ENCODE measurements at places on chromosomes 4 and X.

DNA sequence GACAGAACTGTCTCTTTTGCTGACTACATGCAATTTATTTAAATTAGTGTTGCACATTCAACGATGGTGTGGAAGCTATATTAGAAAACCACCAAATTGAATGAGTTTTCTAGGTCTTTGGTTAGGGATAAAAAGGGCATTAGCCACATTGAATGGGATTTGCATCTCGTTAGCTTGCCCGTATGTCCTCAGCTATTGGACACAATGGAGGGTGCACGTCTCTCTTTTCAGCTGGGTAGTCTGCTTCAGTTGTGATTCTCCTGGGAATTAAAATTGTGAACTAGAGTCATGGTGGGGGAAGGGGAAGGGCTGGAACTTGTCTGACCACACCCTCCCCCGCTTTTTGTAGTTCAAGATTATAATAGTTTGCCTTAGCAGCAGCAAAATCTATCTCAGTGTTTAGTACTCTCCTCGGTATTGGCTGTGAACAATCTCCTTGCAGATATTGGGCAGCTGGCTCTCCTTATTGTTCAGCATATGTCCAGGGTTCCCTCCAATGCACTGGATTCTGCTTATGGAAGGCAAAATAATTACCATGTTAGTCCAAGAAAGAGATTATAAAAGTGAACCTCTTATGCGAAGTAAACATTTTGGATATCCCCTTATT lies 23.3 kb downstream of the TRIM2 start:
- no peak for DNase-seq

- DNase-seq = no peak
Measured at GRCh38 chr4:55749666-55750065, 69.9 kb upstream of the EXOC1L start.

DNA sequence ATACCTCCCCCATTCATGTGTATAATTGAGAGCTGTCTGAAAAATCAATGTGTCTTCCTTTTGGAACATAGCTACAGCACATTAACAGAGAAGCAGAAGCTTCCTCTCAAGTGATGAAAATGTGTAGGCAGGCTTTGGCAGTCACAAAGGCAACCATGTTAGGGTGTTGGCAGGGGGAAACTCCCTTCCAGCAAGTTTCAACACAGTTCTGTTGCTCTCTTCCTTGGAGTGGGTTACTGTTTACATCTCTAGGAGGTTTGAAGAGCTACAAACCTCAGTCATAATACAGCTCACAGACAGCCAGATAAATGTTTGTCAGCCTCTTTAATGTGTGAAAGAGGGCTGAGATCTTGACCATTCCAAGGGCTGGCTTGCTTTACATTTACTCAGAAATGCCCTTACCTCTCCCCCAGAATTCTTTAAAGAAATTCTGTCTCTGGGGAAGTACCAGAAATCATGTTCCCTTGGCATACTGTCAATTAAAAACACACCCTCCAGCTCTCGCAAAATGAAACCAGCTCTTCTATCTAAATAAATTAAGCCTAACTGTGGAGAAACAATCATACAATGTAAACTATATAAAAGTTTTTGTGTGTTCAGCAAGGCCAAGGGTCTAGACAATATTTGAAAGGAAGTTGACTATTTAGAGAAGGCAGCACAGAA lies 18.9 kb downstream of the ZBTB33 start:
- DNase-seq = no peak

DNA sequence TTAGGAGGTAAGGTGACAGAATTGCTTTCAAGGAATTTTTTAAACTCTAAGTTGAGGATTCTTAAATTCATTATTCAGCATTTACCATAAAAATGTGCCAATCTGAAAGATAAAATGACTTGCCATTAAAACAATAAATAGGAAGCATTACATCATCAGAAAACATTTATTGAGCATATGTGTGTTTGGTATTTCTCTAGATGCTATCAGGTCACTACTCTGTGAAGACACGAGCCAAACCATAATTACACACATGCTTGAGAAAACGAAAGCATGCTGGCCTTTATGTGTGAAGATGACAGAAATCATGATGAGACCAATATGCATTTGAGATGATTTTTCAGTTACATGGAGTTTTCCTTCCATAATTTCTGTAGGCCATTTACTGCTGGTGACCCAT lies 12.3 kb upstream of the IL21 start:
- no peak for DNase-seq

DNA sequence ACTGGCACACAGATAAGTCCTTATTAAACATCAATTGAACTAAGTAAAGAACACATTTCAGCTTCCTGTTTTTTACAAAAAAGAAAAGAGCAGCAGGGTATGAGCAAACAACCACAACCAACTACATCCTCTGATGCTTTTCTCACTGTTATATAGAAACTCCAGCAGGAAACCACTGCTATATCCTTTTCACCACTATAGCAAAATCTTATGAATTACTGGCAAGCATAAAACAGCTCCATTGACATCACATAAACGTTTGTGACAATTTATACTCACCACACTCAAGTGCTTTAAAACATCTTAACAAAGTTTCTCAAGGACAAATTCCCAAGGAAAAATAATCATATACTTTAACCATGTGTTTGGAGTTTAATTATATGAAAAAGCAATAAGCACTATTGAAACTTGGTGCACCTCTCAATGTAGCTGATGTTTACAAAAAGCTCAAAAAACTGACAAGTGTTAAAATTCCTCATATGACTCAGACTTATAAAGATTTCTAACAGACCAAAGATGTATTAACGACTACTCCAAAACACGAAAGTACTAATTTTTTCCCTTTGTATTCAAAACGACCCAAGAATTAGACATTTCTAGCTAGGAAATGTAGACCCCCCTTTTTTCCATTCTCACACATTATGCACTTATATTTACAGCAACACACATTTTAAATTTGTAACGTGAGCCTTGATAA lies 12.9 kb downstream of the GPRIN3 start:
- no peak for DNase-seq

GRCh38 chr4:135464311-135464710 lies 1262.7 kb upstream of the PABPC4L start:
- no peak for DNase-seq

DNA sequence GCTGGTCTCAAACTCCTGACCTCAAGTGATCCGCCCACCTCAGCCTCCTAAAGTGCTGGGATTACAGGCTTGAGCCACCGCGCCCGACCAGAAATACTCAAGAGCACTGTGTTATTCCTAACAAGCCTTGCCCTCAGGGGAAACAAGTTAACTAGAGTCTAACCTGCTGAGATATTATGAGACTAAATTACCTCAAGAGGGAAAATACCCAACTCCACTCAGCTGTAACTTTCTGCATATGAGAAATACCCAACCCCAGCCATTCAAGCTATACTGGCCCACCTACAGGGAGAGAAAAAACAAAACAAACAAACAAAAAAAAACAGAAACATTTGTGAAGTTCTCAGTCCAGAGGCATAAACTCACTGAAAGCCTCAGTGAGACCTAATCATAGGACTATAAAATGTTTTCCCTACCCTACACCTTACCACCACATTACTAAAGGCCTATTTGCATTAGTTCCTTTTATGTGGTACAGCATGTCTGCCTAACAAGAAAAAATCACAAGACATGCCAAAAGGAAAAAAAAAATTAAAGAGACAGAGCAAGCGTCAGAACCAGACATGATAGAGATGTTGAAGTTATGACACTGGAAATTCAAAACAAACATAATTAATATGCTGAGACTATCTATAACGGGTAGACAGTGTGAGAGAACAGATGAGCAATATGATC lies 876.0 kb downstream of the FSTL5 start:
- no peak for DNase-seq

DNA sequence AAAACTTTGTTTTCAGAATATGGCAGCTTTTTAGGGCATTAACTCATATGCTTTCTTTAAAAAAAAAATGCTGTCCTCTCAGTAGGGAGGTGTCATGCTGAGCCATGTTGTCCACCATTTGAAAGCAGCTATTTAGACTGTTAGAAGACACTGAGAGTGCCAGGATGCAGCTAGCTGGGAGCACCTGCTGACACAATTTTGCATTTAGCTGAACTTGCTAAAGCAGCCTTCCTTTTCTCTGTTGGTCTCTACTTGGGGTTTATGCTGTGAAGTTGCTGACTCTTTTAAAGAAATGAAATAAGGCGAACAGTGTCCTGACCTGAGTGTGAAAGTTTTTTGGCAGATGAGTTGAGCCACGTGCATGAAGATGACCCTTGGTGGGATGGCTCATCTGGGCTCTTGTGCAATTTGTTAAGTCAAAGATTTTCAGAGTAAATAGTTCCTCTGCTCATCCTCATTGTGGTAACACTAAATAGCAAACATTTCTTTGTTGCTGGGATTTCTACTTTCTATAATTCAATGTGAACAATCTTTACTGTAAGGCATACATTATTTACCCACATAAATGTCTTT lies 64.5 kb downstream of the CDS1 start:
- DNase-seq = no peak

DNA sequence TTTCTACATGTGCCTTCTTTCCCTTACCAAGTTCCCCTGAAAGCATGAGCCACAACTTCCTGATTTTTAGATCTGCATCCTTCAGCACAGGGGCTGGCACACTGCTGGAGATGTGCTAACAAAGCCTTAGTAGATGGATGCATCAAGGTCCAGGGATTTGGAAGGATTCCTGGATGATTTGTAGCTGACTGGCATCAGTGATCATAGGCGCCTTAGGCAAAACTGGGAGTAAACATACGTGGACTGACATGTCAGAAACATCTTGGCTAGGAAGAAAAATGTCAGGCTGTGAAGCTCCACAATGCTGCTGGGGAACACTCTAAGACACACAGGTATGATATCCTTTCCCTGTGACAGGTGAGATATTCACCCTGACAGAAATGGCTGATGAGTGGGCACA lies 156.4 kb downstream of the AMELX start:
- DNase-seq = no peak

- no peak for DNase-seq
Measured at GRCh38 chr4:182863501-182863900, 53.7 kb downstream of the DCTD start.

DNA sequence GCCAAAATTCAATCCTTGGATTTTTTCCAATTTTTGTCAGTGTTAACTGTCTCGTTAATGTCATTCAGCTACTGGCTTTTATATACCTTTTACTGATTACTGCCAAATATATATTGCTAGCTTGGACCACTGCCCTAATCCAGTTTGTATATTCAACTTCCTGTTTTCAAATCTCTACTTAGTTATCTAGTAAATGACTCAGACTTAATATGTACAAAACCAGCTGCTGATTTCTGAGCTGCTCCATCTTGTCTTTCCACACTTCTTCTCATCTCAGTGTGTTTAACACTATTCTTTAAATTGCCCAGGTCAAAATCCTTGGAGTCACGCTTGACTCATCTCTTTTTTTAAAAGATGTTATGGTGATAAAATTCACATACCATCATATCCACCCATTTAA lies 1196.7 kb downstream of the RAPGEF2 start:
- DNase-seq = no peak

GRCh38 chr4:102569200-102569599 lies 68.0 kb downstream of the NFKB1 start:
- no peak for DNase-seq

- peak; percentile 6 for DNase-seq
Measured at GRCh38 chr4:124018383-124019317, 622.1 kb downstream of the SPRY1 start.

DNA sequence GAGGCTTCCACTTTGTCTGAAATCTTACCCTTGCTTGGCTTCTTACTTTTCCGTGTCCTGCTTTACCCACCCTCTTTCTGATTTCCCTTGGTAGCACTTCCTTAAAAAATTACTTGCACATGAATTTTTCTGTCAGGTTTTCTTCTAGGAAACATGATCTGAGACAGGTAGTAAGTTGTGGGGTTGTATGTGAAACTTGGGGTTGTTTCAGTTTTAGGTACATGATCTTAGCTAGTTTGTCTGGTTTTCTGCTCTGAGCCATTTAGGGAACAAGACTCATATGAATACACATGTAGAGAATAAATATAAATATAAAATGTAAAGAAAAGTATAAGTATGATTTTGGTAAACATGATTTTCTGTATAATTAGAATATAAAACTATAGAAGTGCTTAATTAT lies 17.4 kb upstream of the ARMCX2 start:
- no peak for DNase-seq
